ENCODE measurements at places on chromosomes 6 and 20.

DNA sequence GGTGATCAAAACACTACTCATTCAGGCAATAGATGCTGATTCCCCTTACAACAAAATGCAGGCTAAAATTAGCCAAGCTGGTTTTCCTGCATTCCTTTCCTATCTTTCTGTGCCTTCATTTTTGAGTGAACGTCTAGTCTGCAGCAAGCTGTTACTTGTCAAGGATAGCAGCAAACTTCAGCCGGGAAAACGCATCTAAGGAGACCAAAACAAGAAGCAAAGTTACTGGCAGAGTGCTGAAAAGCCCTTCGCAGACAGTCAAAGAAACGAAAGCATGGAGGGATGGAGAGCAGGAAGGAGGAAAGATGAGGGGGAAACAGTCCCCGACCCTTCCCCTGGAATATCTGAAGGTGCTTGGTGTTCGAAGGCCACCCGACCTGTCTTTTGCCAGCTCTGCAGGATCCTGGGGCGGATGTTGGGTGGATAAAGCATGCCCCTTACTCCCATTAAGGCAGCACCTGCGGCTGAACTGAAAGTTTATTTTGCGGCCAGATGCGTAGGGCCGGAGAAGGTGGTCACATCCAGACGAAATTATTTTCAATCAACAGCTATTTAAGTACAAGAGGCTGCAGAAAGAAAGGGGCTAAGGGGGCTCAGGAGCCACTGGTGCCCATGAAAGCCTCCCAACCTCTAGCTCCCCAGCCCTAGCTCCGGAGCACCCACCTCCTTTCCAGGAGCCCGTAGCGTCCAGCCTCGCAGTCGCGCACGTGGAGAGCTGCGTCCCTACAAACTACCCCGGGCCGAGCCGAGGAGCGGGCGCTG lies 538 bp downstream of the FERMT1 start:
- no peak for DNase-seq

DNA sequence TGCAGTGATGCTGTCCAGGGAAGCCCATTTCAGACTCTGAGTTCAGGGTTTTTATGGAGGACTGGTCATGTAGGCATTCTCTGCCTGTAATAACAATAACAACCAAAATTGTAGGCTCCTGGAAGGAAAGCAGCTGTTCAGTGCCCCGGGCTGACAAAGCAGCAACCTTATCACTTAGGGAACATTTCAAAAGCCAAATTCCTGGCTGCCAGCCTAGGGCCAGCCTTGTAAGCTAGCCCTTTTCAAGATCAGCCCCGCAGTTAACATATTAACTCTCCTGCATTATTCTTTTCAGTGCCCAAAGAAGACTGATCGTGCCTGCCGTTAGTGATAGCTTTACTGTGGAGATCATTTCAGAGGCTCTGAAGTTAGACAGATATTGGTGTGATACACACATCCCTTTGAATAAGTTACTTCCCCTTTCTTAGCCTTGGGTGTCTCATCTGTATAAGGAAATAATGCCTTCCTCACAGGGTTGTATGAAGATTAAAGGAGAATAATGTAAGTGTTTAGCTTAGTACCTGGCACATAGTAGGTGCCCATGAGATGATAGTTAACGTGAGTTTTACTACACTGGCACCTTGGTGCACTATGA lies 44.1 kb downstream of the CTNNBL1 start:
- DNase-seq = no peak

GRCh38 chr6:37077905-37078296 lies 72.4 kb downstream of the FGD2 start:
- no peak for DNase-seq

DNA sequence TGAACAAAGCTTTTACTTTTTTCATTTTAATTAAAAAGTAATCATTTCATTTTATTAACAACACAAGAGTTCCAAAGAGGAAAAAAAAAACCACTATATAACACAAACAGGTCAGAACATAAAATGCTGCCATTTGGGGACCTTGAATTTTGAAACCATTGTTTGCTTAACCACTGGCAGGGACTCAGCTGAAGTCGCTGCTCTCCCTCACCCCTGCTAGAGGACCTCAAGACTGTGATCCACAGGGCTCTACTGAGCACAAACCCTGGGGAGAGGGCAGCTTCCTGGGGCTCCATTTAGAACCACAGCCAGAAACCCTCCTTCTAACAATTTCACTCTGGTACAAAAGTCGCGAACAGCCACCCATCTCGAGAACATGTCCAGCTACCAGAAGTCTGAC lies 28.8 kb downstream of the NCOA5 start:
- no peak for DNase-seq

DNA sequence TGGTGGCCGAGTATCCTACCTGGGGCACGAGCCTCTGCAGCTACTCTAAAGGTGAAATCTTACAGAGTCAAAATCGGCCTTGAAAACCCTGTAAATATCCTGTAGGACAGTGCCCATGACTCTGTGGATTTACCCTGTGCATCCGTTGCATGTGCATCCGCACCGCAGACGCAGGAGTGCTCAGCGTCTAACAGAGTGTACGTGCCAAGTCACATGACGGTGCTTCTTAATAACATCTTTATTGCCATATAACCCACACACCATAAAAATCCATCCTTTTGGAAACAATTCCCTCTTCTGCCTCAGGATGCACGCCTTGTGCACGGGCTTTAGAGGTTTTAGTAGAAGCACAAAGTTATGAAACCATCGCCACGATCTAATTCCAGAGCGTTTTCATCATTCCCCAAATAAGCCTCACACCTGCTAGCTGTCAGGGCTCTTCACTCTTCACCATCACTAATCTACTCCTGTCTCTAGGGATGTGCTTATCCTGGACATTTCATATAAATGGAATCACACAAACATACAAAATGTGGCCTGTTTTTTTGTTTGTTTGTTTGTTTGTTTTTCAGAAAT lies 384.5 kb upstream of the SULF2 start:
- DNase-seq = no peak

DNA sequence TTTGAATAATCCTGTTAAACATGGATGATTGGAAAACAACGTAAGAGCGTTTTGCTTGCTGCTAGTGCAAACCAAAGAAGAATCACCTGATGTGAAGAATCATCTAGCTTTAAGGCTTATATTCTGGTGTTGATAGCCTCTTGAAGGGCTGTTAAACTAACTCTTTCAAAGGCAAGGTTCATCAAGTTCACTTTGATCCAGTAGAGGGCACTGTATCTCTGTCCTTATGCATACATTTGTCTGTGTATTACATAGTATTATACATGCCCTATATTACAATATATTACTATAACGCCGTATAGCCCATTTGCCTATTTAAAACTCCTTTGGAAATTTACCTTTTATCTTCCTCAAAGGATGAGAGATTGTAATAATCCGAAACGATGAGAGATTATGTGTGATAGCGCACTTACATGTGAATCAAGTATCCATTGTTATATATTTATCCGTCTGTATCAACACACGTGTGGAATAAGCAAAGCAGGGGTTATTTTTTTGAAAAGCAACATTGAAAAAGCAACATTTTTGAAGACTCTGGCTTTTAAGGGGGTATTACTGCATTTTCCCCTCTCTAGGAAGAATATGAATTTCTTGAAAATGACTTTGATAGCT lies 50.8 kb upstream of the NRN1 start:
- DNase-seq = no peak

DNA sequence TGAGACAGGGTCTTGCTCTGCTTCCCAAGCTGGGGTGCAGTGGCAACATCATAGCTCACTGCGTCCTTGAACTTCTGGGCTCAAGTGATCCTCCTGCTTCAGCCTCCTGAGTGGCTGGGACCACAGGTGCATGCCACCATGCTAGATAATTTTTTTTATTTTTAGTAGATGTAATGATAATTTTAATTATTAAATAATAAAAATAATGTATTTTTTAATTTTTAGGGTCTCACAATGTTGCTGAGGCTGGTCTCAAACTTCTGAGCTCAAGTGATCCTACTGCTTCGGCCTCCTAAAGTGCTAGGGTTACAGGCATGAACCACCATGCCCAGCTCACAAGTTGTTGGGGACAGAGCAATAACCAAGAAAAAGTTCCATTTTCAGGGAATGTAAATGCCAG lies 138.0 kb upstream of the RALGAPA2 start:
- no peak for DNase-seq

DNA sequence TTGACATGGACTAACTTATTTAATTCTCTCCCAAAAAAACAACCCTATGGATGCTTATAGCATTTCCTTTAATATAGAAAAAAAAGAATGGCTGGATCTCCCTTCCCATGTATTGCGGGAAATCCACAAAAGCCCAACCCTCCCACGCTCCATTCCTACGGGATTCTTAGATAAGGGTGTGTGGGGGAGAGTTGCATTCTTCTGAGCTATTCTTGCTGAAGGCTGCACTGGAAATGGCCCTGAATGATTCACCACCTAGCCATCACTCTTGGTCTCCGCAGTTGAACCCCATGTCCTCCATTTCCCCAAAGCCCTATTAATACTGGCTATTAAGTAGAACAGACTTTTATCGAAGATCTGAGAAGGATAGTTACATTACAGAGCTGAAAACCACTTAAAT lies 41.9 kb upstream of the ADGRF5 start:
- no peak for DNase-seq

DNA sequence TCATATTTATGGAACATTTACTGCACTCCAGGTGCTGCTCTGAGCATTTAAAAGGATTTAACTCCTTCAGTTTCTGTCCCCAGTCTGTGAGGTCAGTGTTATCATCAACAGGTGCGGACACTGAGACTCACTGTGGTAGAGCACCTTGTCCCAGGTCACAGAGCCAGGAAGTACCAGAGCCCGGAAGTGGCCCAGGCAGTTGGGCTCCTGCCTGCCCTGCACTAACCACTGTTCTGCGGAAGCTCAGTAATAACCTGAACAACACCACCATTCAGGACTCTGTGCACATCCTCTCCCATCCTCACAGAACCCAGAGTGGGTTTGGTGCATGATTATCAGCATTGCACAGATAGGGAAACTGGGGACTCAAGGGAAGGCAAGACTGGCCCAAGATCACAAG lies 16.8 kb upstream of the SIRPG start:
- DNase-seq = no peak

GRCh38 chr6:54307439-54307910 lies 766 bp upstream of the TINAG start:
- DNase-seq = no peak

DNA sequence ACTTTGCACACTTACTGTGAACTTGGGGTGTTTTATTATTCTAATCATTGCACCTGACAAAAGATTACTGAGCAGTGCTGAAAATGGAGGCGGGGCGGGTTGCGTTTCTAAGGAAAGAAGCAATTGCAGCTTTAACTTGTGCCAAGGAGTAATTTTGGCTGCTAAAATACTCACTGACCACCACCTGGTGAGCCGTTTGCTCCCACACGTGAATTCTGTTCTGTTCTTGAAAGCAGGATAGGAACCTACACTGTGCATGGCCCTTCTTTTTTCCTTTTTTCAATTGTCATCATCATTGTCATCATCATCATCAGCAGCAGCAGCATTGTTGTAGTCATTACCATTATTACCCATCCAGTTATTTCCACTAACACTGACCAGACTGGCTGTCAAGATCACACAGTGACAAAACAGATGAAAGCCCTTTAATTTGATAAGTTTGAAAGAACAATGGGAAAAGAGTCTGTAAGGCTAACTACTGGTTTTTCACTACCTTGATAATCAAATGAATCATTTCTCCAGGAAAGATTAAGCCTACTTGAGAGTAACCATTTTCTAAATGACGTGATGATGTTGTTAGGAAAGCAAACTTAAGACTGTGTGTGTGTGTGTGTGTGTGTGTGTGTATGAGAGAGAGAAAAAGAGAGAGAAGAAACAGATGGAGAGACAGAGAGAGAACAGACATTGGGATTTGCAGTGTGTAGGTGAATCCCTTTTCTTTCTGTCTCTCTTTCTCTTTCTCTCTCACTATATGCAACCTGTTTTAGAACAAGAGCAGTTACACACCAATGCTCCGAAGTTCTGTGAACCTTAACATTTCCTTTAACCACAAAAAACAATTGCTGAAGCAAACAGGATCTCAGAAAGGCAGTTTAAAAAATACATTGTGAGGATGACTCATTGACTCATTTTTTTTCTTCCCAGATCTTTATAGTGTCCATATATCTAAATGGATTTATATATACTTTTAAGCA lies 3.8 kb downstream of the RIPOR2 start:
- no peak for DNase-seq

- DNase-seq = no peak
These were observed 437.7 kb downstream of the COL12A1 start for GRCh38 chr6:74768120-74768519.

DNA sequence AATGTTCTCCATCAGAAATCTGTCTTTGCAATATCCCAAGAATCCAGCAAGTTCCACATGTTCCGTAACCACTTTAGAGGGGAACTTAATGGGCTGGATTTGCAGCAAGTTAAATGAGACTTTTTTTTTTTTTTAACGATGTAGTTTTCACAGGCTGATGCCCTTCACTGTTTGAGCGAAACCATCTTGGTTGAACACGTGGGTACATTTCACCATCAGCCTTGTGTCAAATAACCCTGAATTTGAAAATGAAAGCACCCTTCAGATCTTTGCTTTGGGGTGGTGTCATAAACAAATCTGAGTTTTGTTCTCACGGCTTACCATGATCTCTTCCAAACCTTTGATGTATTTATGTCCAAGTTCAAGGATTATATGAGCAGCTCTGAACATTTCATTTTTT lies 73.7 kb upstream of the EXOC2 start:
- no peak for DNase-seq

DNA sequence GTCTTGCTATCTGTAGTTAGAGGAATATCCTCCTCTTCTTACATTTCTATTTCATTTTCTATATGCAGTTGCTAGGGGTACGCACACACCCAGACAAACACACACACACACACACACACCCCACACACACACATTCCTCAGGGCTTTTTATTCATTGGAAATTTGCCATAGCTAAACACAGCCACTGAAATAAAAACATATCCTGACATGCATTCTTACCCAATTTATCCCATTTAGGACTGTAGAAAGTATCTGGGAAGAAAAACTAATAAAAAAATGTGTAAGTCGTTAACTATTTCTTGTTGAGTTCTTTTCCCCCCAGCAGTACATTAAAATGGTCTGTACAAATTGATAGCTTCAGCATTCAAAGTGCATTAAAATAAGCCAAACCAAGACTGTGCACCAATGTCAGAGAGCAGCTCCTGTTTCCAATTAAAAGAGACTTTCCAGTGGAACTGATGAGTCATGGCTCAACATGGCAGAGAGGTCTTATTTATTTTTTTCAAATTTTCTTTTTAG lies 357.9 kb upstream of the AGPAT4 start:
- DNase-seq = no peak

GRCh38 chr20:44807051-44807683 lies 3.2 kb downstream of the RIMS4 start:
- no peak for DNase-seq

GRCh38 chr20:21836346-21836745 lies 130.9 kb downstream of the PAX1 start:
- DNase-seq = no peak

- no peak for DNase-seq
These were observed 228.6 kb upstream of the PMEPA1 start for GRCh38 chr20:57938158-57939108.

DNA sequence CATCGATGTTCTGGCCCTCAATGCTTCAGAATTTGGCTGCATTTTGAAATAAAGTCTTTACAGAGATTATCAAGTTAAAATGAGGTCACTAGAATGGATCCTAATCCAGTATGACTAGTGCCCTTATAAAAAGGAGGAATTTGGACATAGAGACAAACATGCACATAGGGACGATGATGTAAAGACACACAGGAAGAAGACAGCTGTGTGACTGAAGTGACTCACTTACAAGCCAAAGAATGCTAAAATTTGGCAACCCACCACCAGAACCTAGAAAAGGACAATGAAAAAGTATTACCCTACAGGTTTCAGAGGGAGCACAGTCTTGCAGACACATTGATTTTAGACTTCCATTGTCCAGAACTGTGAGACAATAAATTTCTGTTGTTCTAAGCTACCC lies 322.8 kb upstream of the GJE1 start:
- no peak for DNase-seq

Measured in stimulated activated CD4-positive, alpha-beta T cell treated with anti-CD3 and anti-CD28 coated beads, Interleukin-2, amount 100 ng/mL, for 24 hours (primary cell).